ENCODE measurements at places on chromosomes 2 and 18. TPM values are rescaled to one million over a fixed set of nuclear protein-coding genes. Genes with fewer than 3 reads are reported as not detected.

Gene TMEM150A
- 17.8 TPM for polyA plus RNA-seq

Gene BOLL
- not detected for polyA plus RNA-seq

Gene MSTN
- not detected for polyA plus RNA-seq

Gene ADGRF3
- 0.08 TPM for polyA plus RNA-seq

Gene IKZF2
- polyA plus RNA-seq = 1.4 TPM

Gene LYPD1
- polyA plus RNA-seq = not detected

Gene POTEJ
- not detected for polyA plus RNA-seq

Gene RFX8
- 2.1 TPM for polyA plus RNA-seq

Gene CNTNAP5
- not detected for polyA plus RNA-seq

Gene PDCD1
- not detected for polyA plus RNA-seq

Gene ASXL3
- polyA plus RNA-seq = 0.38 TPM

Gene SERPINB5
- 2.3 TPM for polyA plus RNA-seq

Gene ST8SIA5
- polyA plus RNA-seq = 0.08 TPM

Gene CEBPZOS
- 29.3 TPM for polyA plus RNA-seq

Gene ESPNL
- polyA plus RNA-seq = 0.20 TPM

Gene FIGN
- polyA plus RNA-seq = 1.6 TPM

Gene HOXD3
- 2.3 TPM for polyA plus RNA-seq

Gene TUBA4A
- 48.3 TPM for polyA plus RNA-seq

Gene TPGS2
- 70.6 TPM for polyA plus RNA-seq

Gene SERPINB3
- polyA plus RNA-seq = not detected

Gene PEX13
- 6.5 TPM for polyA plus RNA-seq

Gene IL1R2
- 9.3 TPM for polyA plus RNA-seq

Gene GALR1
- not detected for polyA plus RNA-seq

Gene MOGAT1
- polyA plus RNA-seq = not detected

Gene MARCHF4
- not detected for polyA plus RNA-seq

Gene TMEM169
- polyA plus RNA-seq = not detected

Gene SOX11
- not detected for polyA plus RNA-seq

Gene CACNB4
- polyA plus RNA-seq = 1.2 TPM

Gene ZSWIM2
- not detected for polyA plus RNA-seq

Gene SFTPB
- polyA plus RNA-seq = 8.1 TPM

Gene DSG4
- not detected for polyA plus RNA-seq

Gene MDH1B
- polyA plus RNA-seq = 1.0 TPM

Gene LYG2
- not detected for polyA plus RNA-seq

Gene COBLL1
- 22.1 TPM for polyA plus RNA-seq

Gene NTSR2
- not detected for polyA plus RNA-seq

Gene SERPINB2
- 0.25 TPM for polyA plus RNA-seq

Gene SERPINB12
- not detected for polyA plus RNA-seq

Gene FBXO48
- polyA plus RNA-seq = 1.1 TPM

Gene GDF7
- 15.6 TPM for polyA plus RNA-seq

Gene VSNL1
- polyA plus RNA-seq = not detected

Gene IL36RN
- not detected for polyA plus RNA-seq

Gene HOXD1
- 0.31 TPM for polyA plus RNA-seq

Gene C2orf92
- polyA plus RNA-seq = 4.1 TPM

Gene LINC00305
- not detected for polyA plus RNA-seq

Gene TIA1
- 79.3 TPM for polyA plus RNA-seq

Gene PTMA
- polyA plus RNA-seq = 1,255 TPM

Gene TLX2
- polyA plus RNA-seq = not detected

Measured in aorta (tissue), 5 donors.